ENCODE measurements at places on chromosomes 3 and 15. TPM values are rescaled to one million over a fixed set of nuclear protein-coding genes. Genes with fewer than 3 reads are reported as not detected.

DNA sequence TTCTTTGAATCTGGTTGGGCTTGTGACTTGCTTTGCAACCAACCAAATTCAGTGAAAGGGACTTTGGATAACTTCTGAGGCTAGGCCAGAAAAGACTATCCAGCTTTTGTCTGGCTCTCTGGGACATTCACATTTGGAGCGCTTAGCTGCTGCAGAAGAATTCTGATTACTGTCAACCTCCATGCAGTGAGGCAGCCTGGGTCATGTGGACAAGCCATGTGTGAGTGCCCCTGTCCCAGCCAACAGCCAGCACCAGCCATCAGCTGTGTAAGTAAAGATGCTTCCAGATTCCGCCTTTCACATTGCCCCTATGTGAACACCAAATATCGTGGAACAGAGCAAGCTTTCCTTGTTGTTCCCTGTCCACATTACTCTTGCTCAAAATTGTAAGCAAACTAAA is 12.9 kb upstream of the TNFAIP8L3 start:
- no peak for DNase-seq

GRCh38 chr15:74793135-74794028 is 11.5 kb downstream of the CSK start:
- DNase-seq: no peak

GRCh38 chr15:69668039-69668705 is 215.6 kb downstream of the RPLP1 start:
- DNase-seq: no peak

GRCh38 chr3:16227566-16227965 is 37.2 kb downstream of the DPH3 start:
- no peak for DNase-seq

- no peak for DNase-seq
These were observed 122.2 kb downstream of the MEIS2 start for GRCh38 chr15:36978126-36978525.

- DNase-seq: no peak
These were observed 21.6 kb downstream of the B4GALT4 start for GRCh38 chr3:119219069-119219468.

DNA sequence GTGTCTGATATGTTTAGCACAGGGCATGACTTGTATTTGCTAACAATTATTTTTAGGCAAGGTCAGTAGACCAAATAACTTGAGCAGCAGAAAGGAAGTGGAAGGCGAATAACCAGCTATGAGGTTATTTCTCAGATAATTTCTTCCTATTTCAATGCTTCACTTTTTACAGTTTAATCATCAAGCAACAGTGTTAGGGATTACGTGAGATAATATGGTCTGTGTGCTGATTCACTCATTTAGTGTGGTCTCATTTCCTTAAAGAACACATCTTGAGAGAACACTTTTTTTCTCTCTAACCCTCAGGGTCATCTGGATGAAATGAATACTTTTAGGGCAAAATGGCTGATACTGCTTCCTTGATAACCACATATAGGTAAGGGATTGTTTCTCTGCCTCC is 126.0 kb upstream of the CCNL1 start:
- no peak for DNase-seq

DNA sequence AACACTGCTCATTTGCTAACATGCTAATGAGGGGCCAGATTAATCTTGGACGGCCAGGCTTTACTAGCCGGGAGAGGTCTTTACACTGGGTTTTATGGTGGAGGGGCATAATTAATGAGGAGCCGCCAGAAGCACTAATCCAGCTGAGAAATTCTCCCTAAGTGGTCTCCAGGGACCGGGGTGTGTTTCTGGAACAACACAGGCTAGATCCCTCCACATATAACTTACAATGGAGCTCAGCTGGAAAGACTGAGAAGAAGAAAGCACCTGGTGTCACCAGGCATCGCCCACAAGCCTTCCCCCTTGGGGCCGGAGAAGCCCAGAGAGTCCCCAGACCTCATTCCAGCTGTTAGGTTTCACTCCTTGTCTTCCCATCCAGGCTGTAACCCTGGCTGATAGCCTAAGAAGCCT is 127.5 kb downstream of the MEGF11 start:
- DNase-seq: no peak

- no peak for DNase-seq
These were observed 408.5 kb downstream of the MFSD1 start for GRCh38 chr3:159210336-159210735.

The DLEC1 gene
- 0.17 TPM for total RNA-seq

The GXYLT2 gene
- total RNA-seq: 0.08 TPM

The NEK10 gene
- 2.1 TPM for total RNA-seq

The SLC4A7 gene
- 6.3 TPM for total RNA-seq

The TTLL13 gene
- total RNA-seq: 0.08 TPM
